PC-9 (cell line): ENCODE measurements at places on chromosomes 2 and 18. TPM values are rescaled to one million over a fixed set of nuclear protein-coding genes. Genes with fewer than 3 reads are reported as not detected.

The LGALSL gene
- 9.7 and 13.0 TPM in 2 replicates for total RNA-seq

DNA sequence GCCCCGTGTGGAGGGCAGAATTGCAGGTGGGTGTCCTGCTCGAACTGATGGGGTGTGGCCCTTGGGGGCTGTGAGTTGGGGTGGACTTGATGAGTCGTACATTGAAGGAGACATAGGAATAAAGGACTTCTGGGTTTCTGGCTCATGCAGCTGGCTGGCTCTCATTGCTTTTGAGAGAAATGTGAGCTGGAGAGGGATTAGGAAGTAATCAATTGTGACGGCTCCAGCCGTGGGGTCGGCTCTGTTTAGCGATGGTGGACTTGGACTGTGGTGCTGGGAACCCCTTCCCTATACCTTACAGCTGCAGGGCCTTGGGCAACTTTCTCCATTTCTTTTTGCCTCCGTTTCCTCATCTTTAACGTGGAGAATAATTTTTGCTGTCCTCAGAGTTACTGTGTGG lies 9.2 kb downstream of the IMPA2 start:
- no peak for DNase-seq

The CNDP1 gene
- not detected in 2 replicates for total RNA-seq

DNA sequence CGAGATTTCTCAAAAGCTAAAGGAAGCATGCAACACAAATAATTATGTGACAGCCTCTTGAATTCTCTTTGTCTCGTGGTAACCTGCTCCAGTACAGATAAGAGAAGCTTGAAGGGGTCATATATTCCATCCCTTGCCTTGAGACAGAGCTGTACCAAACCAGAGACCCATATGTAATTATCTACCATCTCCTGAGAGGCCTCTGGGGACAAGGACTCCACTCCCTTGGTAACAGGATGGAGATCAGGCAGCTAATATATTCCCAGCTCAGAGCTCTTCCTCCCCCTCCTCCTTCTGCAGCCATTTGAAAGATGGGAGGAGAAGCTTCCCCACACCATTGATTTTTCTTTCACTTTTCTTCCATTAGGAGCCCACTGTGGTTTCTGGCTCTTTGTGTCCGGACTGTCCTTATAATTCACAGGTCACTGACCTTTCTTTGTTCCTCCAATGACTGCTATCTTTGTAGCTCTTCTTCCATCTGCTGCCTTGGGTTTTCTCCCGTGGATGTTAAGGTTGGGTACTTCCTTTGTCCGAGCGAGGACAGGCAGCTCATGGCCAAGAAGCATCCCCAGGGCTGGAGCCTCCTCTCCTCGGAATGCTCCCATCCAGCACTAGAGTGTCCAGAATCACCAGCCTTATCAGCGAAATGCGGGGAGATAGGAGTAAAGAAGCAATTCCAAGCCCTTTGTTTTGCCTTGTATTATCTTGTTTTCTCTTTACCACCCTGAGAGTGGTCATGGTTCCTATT lies 72.6 kb upstream of the STPG4 start:
- DNase-seq, result no peak

The SERPINB3 gene
- total RNA-seq, result not detected in 2 replicates

DNA sequence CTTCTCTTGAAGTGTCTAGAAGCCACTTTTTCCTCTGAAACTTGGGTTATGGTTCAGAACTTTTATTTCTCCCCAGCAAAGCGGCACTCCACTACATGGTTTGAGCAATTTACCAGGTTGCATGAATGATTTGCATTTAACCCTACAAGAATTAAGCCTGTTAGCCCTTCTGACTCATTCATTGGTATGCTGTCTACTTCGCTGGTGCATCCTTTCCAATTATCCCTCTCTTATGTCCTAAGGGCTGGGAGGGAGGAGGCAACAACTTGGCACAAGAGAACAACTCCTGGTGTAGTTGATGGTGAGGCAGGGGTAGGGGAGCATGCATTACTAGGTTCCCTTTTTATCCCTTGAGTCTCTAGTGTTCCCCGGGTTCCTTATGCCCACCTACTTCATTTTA lies 293.4 kb upstream of the MEX3C start:
- no peak for DNase-seq

- DNase-seq, result no peak
Measured at GRCh38 chr18:22182884-22183697, 13.7 kb downstream of the GATA6 start.

The PLEK gene
- total RNA-seq, result not detected in 2 replicates

The GKN1 gene
- total RNA-seq, result not detected in 2 replicates

DNA sequence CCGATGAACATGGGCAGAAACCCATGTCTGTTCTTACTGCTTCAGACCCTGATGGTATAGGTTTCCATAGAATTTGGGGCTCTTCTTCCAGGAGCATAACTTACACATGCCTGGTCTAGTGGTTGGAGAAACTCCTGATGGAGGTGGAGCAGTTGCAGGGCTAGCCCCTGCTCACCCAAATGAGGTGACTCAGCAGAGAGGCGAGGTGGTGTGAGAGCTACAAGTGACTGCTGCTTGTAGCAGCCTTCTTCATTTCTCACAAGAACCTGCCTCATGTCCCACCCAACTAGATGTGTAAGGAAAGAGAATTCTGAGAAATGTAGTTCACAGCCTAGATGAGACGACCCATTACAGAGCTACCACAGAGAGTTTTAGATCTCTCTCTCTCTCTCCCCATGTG lies 105.3 kb downstream of the ZNF407 start:
- no peak for DNase-seq
